ENCODE measurements at places on chromosomes 3 and 15.

- no peak for DNase-seq
Observed at GRCh38 chr3:103511891-103512290, 1077.1 kb downstream of the ZPLD1 start.

DNA sequence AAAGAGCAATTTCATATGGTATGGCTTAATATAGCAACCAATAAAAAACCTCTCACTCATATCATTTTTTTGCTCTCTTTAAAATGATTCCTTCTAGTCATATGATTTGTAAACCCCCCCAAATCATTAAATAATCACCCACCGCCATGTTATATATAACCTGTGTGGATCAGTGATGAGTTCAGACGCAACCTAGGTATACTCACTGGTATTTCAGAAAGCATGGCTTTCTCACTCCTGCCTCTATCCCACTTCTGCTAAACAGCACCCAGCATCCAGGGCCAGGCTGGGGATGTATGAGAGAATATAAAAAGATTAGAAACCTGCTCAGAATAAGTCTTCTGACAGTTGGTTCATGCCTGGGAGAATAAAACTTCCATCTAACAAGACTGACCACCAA, 172.3 kb upstream of the PRICKLE2 start:
- DNase-seq, result no peak

DNA sequence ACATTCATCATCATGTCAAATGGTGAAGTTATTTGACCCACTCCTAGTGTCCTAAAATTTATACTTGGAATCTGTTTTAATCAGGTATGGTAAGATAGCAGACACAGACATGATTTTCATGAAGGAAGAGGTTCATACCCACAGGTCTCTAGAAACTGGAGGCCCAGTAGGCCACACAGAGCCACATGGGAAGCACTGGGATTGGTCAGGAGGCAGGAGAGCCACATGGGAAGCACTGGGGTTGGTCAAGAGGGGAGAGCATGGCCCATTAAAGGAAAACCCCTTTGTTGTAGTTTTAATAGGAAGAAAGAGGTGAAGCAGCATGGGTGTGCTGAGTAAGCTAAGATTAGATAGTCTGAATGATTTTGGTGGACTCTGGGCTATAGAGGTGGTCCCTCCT, 356.9 kb downstream of the MFSD1 start:
- DNase-seq, result no peak

GRCh38 chr3:155233213-155233612, 60.3 kb downstream of the STRIT1 start:
- DNase-seq, result peak; percentile 24

DNA sequence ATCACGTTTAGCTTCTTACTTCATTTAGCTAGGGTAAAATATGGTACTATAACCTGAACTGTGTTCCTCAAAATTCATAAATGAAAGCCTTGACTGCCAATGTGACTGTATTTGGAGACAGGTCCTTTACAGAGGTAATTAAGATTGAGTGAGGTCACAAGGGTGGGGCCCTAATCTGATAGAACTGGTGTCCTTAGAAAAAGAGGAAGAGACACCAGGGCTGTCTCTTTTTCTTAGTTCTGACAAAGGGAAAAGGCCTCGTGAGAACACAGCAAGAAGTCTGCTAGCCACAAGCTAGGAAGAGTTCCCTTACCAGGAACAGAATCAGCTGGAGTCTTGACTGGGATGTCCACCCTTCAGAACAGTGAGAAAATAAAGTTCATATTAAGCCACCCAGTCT, 162.7 kb downstream of the GMNC start:
- no peak for DNase-seq

- DNase-seq, result no peak
Observed at GRCh38 chr15:89554247-89554646, 21.0 kb upstream of the TICRR start.

- no peak for DNase-seq
Observed at GRCh38 chr3:125154110-125154509, 58.4 kb downstream of the SLC12A8 start.

- DNase-seq, result no peak
Observed at GRCh38 chr3:43760938-43761337, 70.2 kb downstream of the ABHD5 start.

DNA sequence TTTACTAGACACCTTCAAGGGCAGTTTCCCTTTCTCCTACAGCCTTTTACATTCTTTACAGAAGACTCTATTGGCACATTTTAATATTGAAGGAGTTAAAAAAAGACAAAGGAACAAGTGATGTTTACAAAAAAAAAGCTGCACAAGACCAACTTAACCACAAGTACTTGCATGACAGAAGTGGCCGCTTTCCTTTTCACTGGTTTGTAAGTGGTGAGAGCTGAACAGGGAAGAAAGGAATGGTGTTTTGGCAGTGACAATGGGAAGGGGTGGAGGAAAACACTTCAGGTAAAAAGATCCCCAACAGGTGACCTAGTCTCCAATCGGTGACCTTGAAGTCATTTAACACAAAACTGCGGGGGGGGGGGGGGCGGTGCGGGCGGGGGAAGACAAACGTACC, 1.1 kb downstream of the WDR72 start:
- no peak for DNase-seq

DNA sequence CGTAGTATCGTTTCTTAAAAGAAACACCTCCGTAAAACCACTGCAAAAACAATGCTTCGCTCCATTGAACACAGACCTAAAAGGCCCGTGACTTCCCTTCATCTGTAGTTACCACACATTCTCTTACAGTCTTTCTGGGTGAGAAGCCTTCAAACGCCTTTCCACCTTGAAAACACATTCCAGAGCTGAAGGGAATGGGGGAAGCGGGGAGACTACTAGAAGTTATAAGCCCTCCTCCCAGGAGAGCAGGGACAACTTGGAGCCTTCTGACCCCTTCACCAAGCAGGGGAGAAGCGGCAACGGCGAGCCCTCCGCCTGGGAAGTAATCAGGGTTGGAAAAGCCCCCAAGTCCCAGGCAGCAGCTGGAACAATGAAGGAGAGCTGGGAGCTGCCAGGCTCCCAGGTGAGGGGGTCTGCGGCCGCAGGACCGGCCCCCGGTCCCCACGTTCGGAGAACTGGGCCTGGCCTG, 461 bp downstream of the SECISBP2L start:
- DNase-seq, result peak; percentile 1

DNA sequence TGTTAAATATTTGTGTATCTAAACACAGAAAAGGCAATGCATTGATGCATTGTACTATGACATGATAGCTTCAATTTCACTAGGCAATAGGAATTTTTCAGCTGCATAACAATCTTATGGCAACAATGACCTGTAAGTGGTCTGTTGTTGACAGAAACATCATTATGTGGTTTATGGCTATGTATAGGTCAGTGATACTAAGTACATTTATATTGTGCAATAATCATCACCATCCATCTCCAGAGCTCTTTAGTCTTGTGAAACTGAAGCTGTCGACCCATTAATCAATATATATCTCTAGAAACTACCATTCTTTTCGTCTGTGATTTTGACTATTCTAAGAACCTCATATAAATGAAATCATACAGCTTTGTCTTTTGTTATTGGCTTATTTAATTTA, 200.1 kb upstream of the ZNF717 start:
- DNase-seq, result no peak

- no peak for DNase-seq
Observed at GRCh38 chr15:100958326-100959065, 39.3 kb downstream of the LRRK1 start.

- DNase-seq, result no peak
Observed at GRCh38 chr15:47411733-47412132, 305.6 kb upstream of the SEMA6D start.

GRCh38 chr3:186108106-186108940, 566 bp downstream of the ETV5 start:
- peak; percentile 36 for DNase-seq

- DNase-seq, result no peak
Observed at GRCh38 chr15:75832114-75832513, 11.1 kb upstream of the UBE2Q2 start.

GRCh38 chr3:28940994-28941393, 339.9 kb upstream of the RBMS3 start:
- no peak for DNase-seq

- DNase-seq, result no peak
Observed at GRCh38 chr3:15667484-15667883, 65.9 kb downstream of the BTD start.

DNA sequence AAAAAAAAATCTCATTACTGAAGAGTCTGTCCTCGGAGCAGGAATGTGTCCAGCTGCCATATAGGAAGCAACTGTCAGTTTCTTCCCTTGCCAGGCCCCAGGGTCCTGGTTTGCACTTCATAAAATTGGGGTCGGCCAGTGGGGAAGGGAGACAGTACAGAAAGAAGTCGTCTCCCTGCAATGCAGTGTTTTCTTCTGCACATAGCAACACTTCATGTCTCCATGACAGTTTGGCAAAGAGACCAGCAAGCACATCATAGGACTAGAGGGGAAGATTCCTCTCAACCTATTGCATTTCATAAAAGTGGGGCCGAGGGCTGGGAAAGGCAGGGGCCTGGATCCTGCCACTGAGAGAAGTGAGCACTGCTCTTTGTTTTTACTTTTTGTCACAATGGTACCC, 138.2 kb upstream of the HACD2 start:
- DNase-seq, result no peak

GRCh38 chr15:48890375-48890972, 12.5 kb downstream of the EID1 start:
- DNase-seq, result no peak

All from NCI-H1105 treated with DMSO at 0.1 percent for 48 hours (cell line).